ENCODE measurements at places on chromosomes 11 and 22. TPM values are rescaled to one million over a fixed set of nuclear protein-coding genes. Genes with fewer than 3 reads are reported as not detected.

Gene OOSP4A
- not detected for total RNA-seq

- H3K36me3 ChIP-seq: no peaks in the 10 kb centered on the region
- no peak for DNase-seq
- H3K4me3 ChIP-seq: no peak overlapping the region
Observed at GRCh38 chr11:34351687-34352469, 5.9 kb downstream of the ABTB2 start.

- no peak for DNase-seq
- peaks cover 46% of the 10 kb centered on the region for H3K4me1 ChIP-seq
- no peaks in the 10 kb centered on the region for H3K36me3 ChIP-seq
- peak overlapping the region; percentile 48 for H3K27ac ChIP-seq
Observed at GRCh38 chr11:5621580-5621979, 3.2 kb upstream of the TRIM34 start.

DNA sequence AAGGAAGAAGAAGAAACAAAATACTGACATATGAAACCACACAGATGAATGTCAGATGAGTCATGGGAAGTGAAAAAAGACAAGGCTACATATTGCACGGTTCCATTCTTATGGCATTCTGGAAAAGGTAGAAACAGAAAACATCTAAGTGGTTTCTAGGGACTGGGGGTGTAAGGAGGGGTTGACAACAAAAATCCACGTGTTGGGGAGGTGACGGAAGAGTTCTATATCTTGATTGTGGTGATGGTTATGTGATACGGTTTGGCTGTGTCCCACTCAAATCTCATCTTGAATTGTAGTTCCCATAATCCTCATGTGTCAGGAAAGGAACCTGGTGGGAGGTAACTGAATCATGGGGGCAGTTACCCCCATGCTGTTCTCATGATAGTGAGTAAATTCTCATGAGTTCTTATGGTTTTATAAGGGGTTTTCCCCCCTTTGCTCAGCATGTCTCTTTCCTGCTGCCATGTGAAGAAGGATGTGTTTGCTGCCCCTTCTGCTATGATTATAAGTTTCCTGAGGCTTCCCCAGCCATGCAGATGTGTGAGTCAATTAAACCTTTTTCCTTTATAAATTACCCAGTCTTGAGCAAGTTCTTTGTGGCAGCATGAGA is 6.4 kb upstream of the ARFGAP3 start:
- H3K4me1 ChIP-seq: peaks cover 39% of the 10 kb centered on the region
- H3K27ac ChIP-seq: peak overlapping the region; percentile 86
- H3K36me3 ChIP-seq: peaks cover 20% of the 10 kb centered on the region
- H3K4me3 ChIP-seq: no peak overlapping the region
- DNase-seq: peak; percentile 79
- no peaks in the 10 kb centered on the region for H3K27me3 ChIP-seq

DNA sequence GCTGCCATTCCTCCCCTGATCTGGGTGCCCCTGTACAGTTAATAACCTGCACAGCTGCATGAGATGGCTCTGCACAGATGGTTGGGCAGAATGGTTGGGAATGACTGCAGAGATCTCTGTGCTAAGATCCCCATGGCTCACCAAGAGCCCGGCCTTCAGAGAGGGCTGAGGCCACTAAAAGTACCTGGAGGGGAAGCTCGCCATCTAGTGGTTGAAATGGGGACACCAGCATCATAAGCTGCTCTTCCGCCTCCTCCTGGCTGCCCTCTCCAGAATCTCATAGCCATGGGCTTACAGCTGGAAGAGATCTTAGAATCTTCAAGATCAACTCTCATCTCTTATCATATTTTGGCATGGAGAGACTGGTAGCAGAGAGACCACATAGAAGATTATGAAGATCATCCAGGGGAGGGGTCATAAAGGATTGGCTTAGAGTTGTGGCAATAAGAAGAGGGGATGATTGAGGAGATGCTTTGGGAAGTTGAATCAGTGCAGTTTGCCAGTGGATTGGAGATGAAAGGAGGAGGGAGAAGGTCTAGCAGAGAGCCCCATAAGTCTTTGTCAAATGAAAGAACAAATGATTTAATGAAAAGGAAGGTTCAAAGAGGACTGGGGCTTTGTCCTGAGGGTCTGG is 22.0 kb upstream of the TLCD5 start:
- no peak overlapping the region for H3K27ac ChIP-seq
- no peak overlapping the region for H3K4me3 ChIP-seq

DNA sequence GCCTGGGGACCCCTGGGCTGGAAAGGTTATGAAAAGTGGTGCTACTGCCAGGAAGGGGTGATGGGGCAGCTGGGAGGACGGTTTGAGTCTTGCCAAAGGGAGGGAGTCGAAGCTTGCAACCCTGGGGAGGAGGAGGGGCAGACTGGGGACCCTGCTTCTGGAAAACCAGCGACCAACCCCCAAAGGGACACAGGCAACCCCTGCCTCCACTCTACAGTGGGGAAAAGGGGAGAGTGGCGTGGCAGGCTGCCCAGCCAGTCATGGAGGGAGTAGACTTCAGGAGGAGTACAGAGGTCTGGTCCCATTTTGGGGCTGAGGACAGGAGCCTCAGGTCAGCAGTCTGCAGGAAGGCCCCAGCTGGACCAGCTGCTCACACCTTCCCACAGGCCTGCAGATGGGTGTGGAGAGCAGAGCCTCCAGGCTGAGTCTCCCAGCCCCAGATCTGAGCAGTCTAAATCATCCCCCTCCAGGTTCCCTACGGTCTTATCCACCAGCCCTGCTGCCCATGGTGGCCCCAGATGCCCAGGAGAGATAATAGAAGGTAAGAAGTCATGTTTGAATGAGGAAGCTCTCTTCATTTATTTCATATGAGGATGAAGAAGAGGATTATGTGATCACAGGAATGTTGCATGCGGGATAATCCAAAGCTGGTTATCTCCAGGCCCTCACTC is 3.3 kb downstream of the DDT start:
- H3K4me3 ChIP-seq: no peak overlapping the region
- peaks cover 31% of the 10 kb centered on the region for H3K36me3 ChIP-seq
- no peaks in the 10 kb centered on the region for H3K4me1 ChIP-seq
- no peak overlapping the region for H3K27ac ChIP-seq
- DNase-seq: no peak

DNA sequence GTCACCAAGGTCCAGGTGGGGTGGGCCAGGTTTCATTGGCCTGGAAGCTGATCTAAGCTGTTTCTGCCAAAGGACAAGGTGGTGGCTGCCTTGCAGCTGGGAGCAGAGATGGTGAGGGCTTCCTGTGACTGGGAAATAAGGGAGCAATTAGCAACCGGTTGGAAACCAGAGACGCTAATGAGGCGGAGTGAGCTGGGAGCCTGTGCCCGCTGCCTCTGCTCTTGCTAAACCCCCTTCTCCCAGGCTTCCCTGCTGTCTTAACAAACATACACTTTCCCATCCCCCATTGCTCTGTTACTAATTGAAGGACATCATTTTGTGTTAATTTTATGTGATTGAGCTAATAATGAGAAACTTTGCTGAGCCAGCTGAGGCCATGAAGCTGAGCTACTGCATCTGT is 121.8 kb downstream of the INSC start:
- H3K4me1 ChIP-seq: no peaks in the 10 kb centered on the region
- DNase-seq: no peak
- no peak overlapping the region for H3K4me3 ChIP-seq
- no peaks in the 10 kb centered on the region for H3K27me3 ChIP-seq
- H3K36me3 ChIP-seq: no peaks in the 10 kb centered on the region

GRCh38 chr11:76849376-76849775 is 11.3 kb upstream of the ACER3 start:
- no peaks in the 10 kb centered on the region for H3K27me3 ChIP-seq
- H3K27ac ChIP-seq: no peak overlapping the region
- no peak for DNase-seq
- H3K36me3 ChIP-seq: no peaks in the 10 kb centered on the region

DNA sequence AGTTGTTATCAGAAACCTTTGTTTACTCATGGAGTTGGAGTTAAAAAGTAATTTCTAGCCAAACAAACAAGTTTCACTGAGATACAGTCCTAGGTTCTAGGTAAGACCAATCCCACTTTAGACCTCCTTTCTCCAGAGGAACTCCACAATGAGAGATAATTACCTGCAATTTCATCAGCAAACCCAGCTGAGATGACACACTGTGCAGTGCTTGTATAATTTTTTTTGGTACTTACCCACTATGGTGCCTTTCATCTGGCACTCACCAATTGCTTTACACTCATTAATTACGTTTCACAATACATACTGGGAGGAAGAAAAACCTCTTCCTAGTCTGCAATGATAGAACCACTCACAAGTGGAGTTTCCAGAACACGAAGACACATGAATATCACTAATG is 1.8 kb upstream of the MUC15 start:
- no peak overlapping the region for H3K4me3 ChIP-seq
- DNase-seq: no peak
- no peak overlapping the region for H3K27ac ChIP-seq
- peaks cover 2% of the 10 kb centered on the region for H3K27me3 ChIP-seq

DNA sequence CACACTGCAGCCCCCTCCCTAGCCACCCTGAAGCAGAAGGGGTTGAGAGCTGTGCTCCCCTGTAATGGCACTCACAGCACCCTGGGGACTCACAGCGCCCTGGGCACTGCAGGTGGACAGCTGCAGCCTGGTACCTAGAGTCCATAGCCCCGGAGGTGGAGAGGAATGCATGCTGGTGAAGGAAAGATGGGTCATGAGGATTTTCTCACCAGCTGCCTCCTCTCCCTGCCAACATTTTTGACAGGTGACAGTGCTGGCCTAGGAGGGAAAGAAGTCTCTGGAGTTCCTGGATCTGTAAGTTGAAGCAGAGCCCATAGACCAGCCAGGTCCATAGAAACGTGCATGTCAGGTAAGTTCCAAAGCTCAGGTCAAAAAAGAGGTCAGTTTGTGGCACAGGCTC is 330.5 kb downstream of the TENM4 start:
- no peak for DNase-seq
- H3K27me3 ChIP-seq: no peaks in the 10 kb centered on the region
- H3K36me3 ChIP-seq: no peaks in the 10 kb centered on the region
- no peak overlapping the region for H3K27ac ChIP-seq
- no peaks in the 10 kb centered on the region for H3K4me1 ChIP-seq

GRCh38 chr11:2348986-2349385 is 28.1 kb upstream of the CD81 start:
- no peaks in the 10 kb centered on the region for H3K36me3 ChIP-seq
- H3K4me3 ChIP-seq: no peak overlapping the region
- no peaks in the 10 kb centered on the region for H3K27me3 ChIP-seq
- no peak overlapping the region for H3K27ac ChIP-seq
- H3K4me1 ChIP-seq: no peaks in the 10 kb centered on the region

Gene RPLP2
- 504 TPM for total RNA-seq

DNA sequence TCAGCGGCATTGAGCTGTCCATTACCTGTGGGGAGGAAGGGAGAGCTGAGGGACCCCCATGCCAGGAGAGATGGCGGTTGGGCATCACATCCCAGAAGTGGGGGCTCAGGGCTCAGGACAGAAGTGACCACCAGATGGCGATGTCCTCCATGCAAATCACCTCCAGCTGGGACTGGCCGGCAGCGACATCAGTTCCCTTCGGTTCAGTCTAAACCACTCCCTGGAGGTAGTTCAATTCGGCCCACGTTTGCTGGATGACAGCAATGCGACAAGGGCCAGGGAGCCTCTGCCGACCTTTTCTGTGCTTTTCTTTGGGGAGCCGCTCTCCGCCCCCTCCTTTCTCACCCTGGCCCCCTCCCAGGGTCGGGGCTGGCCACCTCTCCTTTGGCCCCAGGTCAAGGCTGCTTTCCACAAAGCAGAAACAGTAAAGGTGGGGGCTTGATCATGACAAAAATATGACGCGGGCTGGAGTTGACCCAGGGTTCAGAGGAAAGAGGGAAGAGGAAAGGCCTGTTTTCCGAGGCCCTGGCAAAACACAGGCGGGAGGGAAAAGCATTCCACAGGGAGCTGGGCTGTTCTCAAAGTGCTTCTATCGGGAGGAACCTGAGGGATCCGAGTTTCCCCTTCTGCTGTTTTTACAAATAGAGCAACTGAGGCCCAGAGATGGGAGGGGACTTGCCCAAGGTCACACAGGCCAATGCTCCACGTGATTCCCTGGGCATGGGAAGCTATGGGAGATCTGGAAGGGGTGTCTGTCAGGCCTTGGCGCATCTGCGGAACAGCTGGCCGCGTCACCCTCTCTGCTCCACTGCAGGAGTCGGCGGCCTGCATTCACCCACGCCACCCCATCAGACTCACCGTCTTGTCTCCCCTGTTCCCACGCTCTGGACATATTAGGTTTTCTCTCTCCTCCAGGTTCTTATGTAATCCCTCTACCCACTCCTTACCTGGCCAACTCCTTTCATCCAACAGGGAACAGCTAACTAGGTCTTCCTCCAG is 54.7 kb downstream of the FBXO7 start:
- peak; percentile 87 for DNase-seq
- H3K27ac ChIP-seq: no peak overlapping the region
- H3K4me3 ChIP-seq: no peak overlapping the region
- no peaks in the 10 kb centered on the region for H3K27me3 ChIP-seq
- peaks cover 39% of the 10 kb centered on the region for H3K4me1 ChIP-seq
- H3K36me3 ChIP-seq: no peaks in the 10 kb centered on the region

DNA sequence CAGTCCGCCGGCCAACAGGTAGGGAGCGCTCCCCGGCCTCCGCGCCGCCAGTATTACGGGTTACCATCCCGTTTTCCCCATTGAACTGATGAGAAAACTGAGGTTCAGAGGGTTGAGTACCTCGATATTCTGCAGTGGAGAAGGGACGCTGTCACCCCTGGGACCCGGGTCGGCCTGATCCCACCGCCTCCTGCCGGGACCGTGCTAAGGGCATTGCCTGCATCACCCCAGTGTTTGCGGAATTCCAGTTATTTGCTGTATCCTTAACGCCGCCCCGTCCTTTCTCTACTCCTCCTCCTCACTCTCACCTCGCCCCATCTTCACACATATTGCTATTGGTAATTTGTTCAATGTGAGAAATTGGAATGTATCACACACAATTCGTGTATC is 370 bp upstream of the A4GALT start:
- H3K4me1 ChIP-seq: peaks cover 58% of the 10 kb centered on the region
- no peak for DNase-seq
- 0 out of 2 replicates have a peak, but pooled peaks cover 8% of the 10 kb centered on the region for H3K36me3 ChIP-seq

DNA sequence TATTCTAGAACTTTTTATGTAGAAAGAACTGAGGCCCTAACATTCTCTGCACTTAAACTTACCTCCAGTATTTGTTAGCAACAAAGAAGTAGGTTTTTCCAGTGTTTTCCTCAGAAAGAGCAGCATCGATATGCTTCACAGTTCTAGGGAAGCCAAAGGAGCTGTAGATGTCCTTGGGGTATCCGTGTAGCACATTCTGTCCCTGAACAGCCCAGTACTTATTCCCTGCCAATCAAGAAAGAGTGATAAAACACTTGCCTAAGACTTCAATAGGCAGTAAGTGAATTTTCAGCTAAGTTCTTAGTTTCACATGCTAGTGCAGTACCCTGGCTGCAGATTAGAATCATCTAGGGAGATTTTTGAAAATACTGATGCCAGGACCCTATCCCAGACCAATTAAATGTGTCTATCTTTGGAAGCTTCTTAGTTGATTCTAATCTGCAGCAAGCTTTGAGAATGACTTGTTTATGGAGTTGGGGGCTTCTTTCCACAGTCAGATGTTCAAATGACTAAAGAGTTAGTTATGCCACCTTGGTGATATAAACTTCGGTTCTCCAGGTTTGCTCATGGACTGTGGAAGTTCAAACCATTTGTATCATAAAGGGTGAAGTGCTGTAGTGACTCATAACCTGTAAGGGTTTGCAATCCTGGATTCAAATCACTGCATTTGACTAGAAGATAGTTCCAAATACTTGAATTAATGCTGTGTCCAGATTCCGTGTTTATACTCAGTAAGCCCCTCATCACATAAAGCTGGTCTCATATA is 6.5 kb downstream of the MMP1 start:
- no peak overlapping the region for H3K27ac ChIP-seq
- no peaks in the 10 kb centered on the region for H3K27me3 ChIP-seq
- no peak overlapping the region for H3K4me3 ChIP-seq
- no peak for DNase-seq
- H3K4me1 ChIP-seq: no peaks in the 10 kb centered on the region

Measured in SJSA1 (cell line).